ENCODE measurements at places on chromosomes 16 and 17. TPM values are rescaled to one million over a fixed set of nuclear protein-coding genes. Genes with fewer than 3 reads are reported as not detected.

DNA sequence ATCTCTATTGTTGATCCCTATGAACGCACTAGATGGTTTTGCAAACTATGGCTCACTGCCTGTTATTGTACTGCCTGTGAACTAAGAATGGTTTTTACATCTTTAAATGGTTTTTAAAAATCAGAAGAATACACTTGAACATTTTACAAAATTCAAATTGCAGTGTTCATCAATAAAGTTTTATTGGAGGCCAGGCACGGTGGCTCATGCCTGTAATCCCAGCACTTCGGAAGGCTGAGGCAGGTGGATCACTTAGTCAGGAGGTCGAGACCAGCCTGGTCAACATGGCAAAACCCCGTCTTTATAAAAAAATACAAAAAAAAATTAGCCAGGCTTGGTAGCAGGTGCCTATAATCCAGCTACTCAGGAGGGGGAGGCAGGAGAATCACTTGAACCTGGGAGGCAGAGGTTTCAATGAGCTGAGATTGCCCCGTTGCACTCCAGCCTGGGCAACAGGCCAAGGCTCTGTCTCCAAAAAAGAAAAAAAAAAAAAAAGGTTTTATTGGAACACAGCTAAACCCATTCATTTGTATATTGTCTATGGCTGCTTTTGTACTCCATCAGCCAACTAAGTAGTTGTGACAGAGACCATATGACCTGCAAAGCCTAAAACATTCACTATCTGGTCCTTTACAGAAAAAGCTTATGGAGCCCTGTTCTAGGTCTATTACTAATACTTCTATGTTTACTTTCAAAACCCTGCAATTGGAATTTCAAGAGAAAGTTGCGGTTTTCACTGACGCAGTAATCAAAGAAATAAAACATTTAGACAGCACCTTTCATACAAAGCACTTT lies 18.9 kb downstream of the IKZF3 start:
- no peak for DNase-seq

DNA sequence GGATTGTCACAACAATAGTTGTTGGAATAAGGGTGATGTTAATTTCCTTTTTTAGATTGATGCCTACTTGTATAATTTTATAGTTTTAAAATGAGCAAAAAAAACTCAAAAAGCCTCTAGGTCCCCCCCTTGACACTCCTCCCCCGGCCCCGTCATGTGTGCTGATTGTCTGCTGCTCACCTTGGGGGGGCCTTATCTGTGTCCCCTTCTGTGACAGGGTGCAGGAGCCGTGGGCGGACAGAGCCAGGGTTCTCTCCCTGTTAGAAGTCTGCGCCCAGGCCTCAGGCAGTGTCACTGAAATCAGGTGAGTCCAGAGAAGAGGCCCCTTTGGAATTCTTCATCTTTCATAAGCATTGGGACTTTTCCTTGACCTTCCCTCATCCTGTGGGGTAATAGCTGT lies 27.4 kb upstream of the CPNE2 start:
- DNase-seq: no peak

FAM117A gene
- polyA plus RNA-seq: 19.9 TPM

NGFR gene
- polyA plus RNA-seq: 5.4 TPM

- no peak for DNase-seq
Measured at GRCh38 chr17:64369007-64369893, 21.4 kb downstream of the PECAM1 start.

DNA sequence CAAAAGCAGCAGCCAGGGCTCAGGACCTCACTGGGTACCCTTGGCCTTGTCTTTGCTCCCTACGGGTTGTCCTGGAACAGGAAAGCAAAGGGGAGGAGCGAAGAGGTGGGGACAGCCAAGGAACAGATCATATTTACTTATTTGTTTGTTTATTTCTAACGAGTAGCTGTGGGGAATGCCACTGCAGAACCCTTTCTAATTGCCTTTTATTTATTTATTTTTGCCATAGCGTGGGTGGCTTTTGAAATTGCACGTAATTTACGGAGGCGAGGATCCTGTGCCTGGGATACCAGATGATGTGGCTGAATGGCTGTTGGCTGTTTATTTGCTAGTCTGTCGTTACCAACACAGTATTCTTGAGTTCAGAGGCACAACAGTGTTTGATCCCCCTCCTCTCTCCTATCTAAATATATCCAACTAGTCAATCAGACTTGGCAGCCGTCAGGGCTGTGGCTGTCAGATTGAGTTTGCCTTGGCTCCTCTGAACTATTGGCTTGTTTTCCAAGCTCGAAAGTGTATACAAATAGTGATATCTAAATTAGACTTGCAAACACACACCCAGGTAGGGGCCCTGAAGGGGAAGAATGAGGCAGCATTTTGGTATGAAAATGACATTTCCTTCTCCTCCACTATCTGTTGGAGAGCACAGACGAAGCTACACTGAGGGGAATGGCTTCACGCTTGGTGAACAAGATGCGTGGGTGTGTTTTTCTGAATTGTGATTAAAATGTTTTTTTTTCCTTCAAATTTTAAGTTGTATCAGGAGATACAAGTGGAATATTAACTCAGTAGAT lies 110.4 kb downstream of the MSI2 start:
- DNase-seq: peak; percentile 17

DNA sequence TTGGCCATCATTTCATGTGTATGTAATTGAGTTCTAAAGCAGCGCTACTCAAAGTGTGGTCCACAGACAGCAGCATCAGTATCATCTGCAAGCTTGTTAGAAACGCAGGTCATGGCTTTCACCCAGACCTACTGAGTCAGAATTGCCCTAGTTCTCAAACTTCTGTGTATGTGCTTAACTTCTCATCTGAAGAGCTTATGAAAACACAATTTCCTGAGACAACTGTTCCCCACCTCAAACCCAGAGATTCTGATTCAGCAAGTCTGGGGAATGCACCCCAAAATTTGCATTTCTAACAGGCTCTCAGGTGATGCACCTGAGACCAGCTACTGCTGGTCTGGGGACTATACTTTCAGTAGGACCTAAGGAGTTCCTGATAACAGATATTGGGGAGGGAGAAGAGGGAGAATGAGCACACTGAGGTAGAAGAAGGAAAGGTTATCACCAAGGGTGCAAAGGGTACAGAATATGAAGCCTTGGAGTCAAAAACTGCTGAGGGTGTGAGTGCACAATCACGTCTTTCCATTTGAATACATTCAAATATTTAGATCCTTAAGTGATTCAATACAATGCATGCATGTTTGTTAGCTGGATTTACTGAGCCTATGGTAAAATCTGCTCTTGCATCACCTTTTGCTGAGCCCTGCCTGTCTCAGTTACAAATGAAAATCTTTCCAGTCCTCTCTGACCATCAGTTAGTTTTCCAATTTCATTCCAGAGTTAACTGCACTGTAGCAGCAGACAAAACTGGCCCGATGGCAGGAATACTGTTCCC lies 29.2 kb upstream of the SKAP1 start:
- no peak for DNase-seq

DNA sequence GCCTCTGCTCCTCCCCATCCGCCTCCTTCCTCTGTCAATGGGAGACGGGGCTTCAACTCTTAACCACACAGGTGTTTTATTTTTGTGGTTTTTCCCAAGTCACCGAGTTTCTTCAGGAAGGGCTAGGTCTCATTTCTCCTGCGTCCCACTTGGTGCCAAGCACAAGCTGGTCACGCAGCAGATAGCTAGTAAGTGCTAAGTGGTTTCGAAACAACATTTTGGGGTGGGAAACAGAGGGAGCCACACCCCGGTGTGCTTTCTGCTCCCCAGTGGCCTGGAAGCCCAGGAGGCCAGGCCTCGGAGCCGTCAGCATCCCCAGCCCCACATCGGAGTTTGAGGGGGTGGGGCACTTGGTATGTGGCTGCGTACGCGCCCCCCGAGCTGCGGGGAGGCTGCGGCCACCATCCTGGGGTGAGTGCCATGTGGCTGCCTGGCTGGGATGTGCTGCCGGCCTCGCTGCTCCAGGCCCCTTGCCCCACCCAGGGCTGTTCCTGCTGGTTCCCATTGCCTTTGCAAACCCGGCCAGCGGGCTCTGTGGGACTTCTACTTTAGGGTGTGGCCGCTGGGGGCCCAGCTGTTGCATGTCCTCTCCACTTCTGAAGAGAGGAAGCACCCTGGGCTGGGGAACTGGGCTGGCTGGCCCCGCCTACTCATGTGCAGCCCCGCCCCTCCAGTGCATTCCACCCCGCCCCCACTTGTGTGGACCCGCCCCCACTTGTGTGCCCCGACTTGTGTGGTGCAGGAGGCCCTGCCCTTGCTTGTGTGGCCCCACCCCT lies 55.6 kb downstream of the BAIAP2 start:
- no peak for DNase-seq

- no peak for DNase-seq
Measured at GRCh38 chr16:67971111-67971510, 2.7 kb upstream of the SLC12A4 start.

HID1 gene
- polyA plus RNA-seq: 16.9 TPM

GRCh38 chr16:74922150-74923138 lies 62.5 kb downstream of the WDR59 start:
- DNase-seq: no peak

DNA sequence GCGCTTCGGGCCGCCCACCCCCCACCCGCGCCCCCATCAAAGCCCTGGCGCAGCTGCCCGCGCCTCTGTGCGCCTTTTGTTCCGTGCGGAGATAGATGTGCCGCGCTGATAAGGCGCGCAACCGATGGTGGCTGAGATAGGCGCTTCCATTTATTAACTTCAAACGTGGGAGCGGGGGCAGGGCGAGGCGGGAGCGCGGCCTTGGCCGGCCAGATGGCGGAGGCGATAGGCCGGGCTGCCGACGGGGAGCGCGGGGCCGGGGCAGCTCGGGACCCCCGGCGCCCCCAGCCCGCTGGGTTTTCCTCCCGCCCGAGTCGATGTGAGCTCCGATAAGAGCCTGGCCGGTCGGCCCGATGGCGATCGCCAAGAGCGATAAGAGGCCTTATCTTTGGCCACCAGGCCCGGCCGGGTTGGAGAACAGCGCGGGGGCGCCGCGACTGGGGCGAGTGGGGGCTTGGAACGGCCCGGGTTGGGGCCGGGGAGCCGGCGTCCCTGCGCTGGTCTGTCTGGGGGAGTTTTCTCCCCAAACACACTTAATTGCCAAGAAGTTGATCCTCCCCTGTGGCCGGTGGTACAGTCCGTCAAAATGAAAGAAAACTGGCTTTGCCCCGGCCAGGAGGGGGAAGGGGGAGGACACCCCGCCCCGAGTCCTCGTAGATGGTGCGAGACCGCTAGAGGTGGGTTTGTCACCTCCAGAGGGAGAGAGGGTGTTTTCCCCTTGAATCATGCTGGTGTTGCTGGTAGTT lies 2.7 kb downstream of the ZFPM1 start:
- DNase-seq: no peak

GRCh38 chr16:67457611-67458010 lies 23.3 kb downstream of the ATP6V0D1 start:
- no peak for DNase-seq

DNA sequence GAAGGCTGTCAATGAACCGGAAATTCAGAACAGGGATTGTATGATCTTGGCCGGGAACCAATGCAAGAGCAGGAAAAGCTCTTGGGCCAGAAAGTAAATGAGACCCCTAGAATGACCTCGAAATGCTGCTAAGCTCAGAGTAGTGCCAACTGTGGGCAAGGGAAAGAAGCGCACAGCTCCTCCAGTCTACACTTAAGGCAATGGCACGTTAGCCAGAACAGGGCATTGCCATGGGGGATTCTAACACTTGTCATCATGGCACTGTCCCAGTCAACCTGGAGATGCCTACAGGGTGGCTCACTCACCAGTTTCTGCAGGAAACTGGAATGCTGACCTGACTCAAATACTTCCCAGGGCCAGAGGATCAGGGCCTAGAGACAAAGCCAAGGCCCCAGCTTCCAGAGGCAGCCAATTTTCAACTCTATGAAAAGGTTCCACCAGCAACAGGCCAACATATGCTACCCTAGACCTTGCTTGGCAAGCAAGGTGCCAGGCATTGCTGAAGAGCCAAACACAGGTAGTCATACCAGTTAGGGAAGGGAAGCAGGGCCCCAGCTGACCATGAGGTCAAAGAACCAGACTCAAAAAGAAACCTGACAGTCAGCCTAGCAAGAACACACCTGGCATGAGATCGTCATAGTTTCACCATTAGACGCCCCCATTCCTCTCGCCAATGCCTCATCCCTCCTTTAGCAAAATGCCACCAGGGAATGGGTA lies 34.9 kb downstream of the ARHGAP17 start:
- no peak for DNase-seq

DNA sequence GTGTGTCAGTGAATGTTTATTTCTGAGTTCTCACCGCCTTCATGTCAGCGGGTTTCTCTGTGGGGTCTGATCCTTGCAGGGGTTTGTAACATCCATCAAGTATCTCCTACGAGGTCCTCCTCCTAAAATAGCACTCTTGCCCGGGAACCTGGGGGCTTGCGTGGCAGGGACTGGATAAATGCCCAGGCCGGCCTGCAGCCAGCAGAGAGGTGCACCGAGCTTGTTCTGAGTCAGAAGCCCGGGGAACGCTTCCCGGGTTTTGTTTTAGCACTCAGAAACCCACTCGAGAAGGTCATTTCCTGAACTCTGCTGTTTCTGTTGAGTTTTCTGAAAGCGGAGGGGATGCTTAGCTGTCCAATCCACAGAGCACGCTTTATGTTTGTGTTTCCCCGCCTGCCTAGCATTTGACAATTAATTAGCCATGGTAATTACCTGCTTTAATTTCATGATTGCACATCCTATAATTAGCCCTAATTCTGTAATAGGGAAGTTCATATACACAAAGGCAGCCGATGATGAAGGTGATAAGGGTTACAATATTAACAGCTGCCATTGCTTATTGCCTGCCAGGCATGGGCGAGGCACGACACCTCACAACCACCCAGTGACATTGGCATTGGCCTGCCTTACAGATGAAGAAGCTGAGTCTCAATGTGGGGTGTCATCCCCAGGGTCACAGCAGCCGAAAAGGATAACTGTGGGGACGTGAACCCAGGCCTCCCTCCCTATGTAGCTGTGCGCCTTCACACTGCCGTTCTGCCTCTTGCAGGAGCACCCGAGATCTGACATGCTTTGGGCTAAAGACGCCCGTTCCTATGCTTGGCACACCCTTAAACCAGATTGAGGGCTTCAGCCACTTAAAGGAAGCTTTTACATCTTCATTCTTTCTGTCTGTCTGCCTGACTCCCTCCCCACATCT lies 333.1 kb downstream of the CPPED1 start:
- DNase-seq: no peak

HSD3B7 gene
- polyA plus RNA-seq: 10.8 TPM

NPB gene
- polyA plus RNA-seq: 0.71 TPM

GRCh38 chr17:79865351-79866210 lies 26.3 kb upstream of the CBX4 start:
- DNase-seq: no peak

DNA sequence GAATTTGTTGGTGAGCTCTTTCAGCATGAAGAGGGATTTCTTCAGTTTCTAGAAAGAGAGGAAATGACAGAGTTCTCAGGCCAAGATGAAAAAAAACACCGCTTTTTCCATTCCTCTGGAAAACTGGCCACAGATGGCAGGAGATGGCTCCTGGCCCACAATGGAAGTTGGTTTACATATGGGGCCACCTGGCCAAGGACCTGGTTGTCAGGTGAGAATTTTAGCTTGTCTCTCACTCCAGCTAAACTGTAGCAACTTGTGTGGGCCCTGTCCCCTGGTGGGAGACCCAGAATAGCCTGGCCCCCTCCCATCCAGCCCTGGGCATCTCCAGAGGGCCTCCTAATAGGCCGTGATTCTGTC lies 33.6 kb downstream of the LGALS9 start:
- no peak for DNase-seq

GRCh38 chr16:79601931-79602627 lies 1.5 kb upstream of the MAF start:
- peak; percentile 92 for DNase-seq

MYH13 gene
- 0.15 TPM for polyA plus RNA-seq
